ENCODE measurements at places on chromosomes 7 and 10.

GRCh38 chr10:92712016-92712889 is 22.5 kb downstream of the HHEX start:
- no peak for DNase-seq

- DNase-seq = no peak
Measured at GRCh38 chr7:149245244-149245643, 5.8 kb downstream of the ZNF212 start.

- no peak for DNase-seq
Measured at GRCh38 chr7:144834641-144835144, 1.2 kb downstream of the TPK1 start.

DNA sequence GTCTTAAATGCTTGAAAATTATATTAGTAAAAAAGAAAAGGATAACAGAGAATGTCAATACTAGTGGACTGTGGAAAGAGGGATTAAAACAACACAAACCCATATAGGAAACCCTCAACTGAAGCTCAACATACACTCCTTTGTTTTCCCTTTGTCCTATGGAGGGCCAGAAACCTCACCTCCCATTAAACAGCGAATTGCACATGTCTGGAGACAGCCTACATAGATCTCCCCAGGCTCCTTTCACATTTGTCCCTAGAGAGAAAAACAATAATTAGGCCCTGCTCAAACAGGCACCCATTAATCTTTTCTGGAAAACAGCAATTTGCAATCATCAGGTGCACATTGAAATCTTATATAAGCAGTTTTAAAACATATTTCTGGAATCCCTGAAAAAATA is 87.6 kb upstream of the SEMA3D start:
- DNase-seq = no peak

DNA sequence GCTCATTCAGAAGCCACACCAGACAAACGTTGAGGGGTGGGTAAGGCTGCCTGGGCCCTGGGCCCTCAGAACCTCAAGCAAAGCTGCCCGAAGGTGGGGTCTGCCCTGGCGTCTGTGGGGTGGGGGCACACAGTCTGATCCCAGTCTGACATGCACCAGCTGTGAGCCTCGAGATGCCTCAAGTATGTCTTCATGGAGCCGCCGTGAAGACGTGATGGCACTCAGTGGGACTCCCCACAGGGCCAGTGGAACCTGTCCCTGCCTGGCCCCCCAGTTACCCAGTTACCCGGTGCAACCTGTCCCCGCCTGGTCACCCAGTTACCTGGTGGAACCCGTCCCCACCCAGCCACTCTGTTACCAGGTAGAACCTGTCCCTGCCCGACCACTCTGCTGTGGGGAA is 351.2 kb downstream of the PTPRN2 start:
- DNase-seq = no peak

GRCh38 chr10:71838264-71839211 is 12.5 kb downstream of the PSAP start:
- DNase-seq = no peak

- DNase-seq = no peak
Measured at GRCh38 chr10:6037422-6037821, 24.7 kb downstream of the IL2RA start.

GRCh38 chr7:157402911-157403534 is 66.2 kb downstream of the DNAJB6 start:
- no peak for DNase-seq

GRCh38 chr7:51732116-51732515 is 415.5 kb upstream of the COBL start:
- no peak for DNase-seq

DNA sequence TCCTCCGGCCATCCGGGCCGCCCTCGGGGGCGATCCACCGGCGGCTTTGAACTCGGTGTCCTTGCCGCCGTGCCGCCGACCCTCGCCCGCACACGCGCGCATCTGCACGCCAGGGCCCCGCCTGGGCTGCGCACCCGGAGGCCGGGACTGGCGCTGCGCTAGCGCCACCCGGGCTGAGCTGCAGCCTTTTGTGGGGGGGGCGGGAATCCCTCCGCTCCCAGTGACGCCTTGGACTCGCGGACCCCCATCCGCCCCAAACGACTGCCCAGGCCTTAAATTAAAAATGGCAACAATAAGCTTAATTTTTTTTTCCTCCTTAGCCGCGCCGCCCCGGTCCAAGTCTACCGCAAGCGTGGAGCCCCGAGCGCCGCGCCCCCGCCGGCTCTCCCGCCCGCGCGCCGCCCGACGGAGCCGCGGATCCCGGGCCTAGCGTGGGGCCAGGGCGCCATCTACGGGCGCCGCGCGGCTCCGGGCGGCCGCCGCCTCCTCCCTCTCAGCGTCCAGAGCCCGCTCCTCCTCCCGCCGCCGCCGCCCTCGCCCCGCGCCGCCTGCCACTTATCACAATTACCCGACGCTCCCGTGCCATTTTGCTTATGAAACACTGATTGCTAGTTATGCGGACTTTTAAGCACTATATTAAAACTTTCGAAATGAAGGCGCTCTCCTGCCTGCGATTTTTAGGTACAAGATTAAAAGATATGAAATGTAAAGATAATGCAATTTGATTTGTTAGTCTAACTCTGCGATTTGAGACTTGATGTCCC is 7.5 kb upstream of the EBF3 start:
- no peak for DNase-seq

- no peak for DNase-seq
Measured at GRCh38 chr10:63221950-63222349, 88.8 kb downstream of the NRBF2 start.

- DNase-seq = no peak
Measured at GRCh38 chr10:126905776-126906703, 812 bp downstream of the DOCK1 start.

GRCh38 chr10:112782200-112782907 is 167.7 kb upstream of the TCF7L2 start:
- DNase-seq = no peak

DNA sequence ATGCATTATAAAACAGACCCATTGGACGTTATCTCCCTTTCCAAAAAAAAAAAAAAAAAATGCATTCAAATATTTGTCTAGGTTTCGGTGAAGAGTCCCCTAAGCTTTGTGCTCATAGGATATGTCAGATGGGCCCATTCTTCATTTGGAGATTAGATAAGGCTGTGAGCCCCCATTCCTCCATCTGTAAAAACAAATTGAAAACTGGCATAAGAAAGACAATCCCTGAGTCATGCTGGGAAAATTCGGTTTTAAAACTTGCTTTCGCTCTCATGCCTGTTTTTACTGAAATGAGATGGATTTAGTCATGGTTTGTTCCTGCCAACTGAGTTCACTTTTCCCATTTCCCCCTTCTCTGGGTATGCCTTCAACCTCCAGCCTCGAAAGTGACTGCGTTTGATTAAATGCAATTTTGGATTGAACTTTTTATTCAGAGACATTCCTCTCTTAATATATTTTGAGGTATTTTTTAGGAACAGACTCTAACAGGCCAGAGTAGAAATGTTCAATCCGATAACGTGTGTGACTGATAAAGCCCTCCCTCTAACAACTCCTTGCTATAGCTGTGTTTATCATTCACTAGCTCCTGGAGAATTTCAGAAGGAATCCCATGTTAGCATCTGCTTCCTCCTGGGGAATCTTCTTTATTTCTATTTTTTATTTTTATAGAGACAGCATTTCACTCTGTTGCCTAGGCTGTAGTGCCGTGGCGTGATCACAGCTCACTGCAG is 190.9 kb upstream of the LYZL2 start:
- no peak for DNase-seq

DNA sequence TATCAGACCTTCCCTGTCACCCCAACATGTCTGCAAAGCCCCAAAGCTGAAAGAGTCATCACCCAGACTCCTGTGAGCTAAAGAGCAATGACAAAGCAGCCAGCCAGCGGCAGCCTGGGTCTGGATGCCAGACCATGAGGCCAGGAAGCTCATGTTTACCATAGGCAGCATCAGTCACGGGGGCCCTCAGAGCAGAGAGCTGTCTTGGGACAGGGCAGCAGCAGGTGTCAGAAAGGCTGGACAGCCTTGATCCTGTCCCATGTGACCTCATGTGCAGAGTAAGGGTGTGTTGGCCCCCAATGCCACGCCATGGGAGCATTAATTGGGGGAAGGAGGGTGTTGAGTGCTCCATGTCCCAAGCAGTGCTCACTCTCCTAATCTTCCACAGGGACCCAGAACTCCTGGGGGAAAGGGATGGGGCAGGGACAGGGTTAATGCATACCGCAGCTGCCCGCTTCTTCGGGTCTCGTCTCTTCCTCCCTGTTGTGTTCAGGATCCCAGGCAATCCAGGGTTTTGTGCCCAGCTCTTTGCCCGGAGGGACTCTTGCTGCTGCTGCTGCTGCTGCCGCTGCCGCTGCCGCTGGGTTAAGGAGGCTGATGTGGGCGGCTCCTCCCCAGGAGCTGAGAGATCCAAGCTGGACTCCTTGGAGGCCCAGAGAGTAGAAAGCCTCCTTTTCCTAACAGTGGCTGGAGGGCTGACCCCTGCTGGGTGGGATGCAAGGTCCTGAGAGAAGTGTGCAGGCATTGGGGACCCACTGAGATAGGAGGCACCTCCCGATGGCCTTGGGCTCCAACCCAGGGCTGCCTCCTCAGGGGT is 7.1 kb downstream of the CCDC201 start:
- no peak for DNase-seq

DNA sequence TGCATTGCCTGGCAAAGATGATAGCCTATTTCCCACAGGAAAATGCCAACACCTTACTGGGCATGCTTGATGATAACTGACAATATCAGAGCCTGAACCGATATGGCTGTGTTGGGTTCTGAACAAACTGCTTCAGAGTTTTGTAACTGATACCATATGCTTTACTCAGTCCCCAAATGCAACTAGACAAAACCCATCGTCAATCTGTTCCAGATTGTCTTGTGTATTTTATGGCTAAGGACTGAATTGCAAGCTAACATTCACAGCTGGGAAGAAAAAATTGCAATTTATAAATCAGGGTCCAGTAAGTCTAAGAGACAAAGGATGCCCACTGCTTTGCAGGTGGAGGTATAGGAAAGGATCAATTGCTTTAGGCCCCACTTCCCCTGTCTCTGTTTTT is 116.8 kb upstream of the WNT16 start:
- no peak for DNase-seq

DNA sequence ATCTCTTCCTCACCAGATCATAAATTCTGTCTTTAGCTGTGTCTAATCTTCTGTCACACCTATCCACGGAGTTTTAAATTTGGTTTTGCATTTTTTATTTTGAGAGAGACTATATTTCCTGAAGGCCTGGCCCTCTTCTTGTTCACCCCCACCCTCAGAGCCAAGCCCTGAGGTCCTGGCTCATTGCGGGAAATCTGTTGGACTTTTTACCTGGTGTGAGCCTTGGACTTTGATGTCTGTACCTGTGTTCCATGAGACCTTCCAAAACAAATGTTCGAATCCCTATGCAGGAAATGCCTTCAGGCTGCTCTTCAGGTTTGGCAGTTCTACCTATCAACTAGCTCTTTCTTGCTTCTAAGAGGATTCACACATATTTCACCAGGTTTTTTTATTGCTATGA is 175.2 kb upstream of the GRB10 start:
- DNase-seq = no peak

DNA sequence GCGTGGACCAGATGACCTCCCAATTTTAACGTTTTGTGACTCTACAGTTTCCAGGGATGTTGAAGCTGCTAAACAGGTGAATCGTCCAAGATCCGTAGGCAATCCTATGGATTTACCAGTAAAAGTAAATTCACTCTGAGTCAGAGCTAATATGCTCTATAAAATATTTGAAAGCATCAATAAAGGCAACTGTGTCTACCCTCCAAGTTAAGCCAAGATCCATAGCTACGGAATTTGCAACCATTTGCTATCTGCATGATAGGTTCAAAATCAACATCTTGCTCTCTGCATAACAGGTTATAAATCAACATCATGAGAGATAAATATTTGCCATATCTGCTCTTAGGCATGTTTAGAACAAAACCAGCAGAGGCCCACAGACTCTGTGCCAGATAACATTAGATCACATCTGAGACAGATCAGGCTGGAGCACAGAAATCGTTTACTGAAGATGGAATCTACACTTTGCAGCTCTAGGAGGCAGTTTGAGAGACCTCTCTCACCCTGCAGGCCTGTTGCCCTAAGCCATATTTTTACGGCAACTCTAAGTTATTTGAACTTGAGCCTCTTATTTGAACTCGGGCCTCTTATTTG is 80.7 kb upstream of the PDCD4 start:
- no peak for DNase-seq

DNA sequence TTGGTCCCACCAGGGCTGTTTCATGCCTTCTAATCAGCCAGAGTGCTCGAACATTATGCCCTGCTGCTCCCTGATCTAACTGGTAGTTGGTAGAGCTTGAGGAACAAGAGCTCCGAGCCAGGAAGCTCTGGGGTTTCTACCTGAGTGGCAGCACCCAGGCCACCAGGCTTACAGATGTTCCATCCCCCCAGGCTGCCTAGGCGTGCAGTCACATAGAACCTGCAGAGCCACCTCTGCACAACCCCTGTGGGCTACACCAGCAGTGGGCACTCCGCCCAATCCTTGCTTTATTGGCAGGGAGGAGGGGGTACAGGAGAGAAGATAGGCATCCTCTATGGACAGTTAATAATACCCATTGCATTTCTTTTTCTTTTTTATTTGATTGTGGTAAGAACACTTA is 21.8 kb downstream of the MAP3K8 start:
- no peak for DNase-seq

- peak; percentile 36 for DNase-seq
Measured at GRCh38 chr10:91251430-91252056, 31.1 kb downstream of the PCGF5 start.

GRCh38 chr7:42025635-42026375 is 211.2 kb downstream of the GLI3 start:
- no peak for DNase-seq

GRCh38 chr10:128780156-128780761 is 654.0 kb upstream of the MKI67 start:
- DNase-seq = no peak

- peak; percentile 20 for DNase-seq
Measured at GRCh38 chr7:100221767-100222444, 2.2 kb downstream of the PVRIG start.

GRCh38 chr7:82810558-82811259 is 352.0 kb downstream of the PCLO start:
- DNase-seq = no peak

GRCh38 chr7:1093916-1094508 is 6.1 kb downstream of the GPER1 start:
- DNase-seq = no peak

DNA sequence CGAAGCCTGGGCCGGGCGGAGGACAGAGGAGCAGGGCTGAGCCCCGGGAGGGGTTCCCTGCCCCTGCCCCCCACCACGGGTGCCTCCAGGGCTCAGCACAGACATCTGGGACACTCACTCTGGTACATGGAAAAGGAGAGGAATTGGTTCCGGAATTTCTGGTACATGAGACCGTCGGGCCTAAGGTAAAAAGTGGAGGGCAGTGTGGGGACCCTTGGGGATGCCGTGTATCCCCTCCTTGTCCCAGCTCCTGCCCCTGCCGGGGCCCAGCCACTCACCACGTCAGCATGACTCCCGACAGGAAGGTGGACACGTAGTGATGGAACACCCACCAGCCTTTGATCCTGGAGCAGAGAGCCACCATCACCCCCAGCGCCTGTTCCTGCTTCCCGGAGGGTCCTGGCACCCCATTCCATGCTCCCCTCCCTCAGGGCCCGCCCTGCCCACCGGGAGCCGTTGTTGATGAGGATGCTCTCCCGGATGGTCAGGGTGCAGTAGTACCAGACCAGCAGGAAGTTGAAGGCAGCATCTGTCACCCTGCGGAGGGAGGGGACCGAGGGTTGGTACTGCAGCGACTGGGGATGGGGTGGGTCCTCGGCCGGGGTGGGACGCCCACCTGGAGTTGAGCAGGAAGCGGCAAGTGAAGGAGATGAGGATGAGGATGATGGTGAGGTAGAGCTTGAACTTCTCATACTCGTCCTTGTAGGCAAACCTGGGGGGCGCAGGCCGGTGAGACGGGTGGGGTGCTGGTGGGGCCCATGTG is 6.4 kb downstream of the TMEM120A start:
- DNase-seq = no peak

- no peak for DNase-seq
Measured at GRCh38 chr10:4816966-4817365, 9.0 kb upstream of the AKR1E2 start.

Data from stimulated activated CD8-positive, alpha-beta memory T cell treated with anti-CD3 and anti-CD28 coated beads, Interleukin-12 subunit alpha, Interleukin-12 subunit beta, amount 100 ng/mL, for 1 hour (primary cell).